ENCODE measurements at places on chromosomes 16 and 17.

GRCh38 chr16:52099382-52099781 lies 447.6 kb downstream of the TOX3 start:
- no peak for DNase-seq

DNA sequence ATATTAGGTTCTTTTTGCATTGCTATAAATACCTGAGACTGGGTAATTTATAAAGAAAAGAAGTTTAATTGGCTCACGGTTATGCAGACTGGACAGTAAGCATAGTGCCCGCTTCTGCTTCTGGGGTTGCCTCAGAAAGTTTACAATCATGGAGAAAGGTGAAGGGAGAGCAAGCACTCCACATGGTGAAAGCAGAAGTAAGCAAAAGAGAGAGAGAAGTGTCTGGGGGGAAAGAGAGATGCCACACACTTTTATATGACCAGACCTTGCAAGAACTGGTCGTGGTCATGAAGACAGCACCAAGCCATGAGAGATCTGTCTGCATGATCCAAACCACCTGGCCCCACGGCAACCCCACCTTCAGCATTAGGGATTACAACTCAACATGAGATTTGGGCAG lies 45.4 kb downstream of the KCNJ16 start:
- DNase-seq: no peak

GRCh38 chr17:15511142-15511541 lies 43.7 kb upstream of the CDRT4 start:
- DNase-seq: no peak

GRCh38 chr17:67514998-67515397 lies 137.9 kb downstream of the PITPNC1 start:
- DNase-seq: no peak

- DNase-seq: no peak
Observed at GRCh38 chr17:79077587-79077986, 3.0 kb downstream of the ENGASE start.

DNA sequence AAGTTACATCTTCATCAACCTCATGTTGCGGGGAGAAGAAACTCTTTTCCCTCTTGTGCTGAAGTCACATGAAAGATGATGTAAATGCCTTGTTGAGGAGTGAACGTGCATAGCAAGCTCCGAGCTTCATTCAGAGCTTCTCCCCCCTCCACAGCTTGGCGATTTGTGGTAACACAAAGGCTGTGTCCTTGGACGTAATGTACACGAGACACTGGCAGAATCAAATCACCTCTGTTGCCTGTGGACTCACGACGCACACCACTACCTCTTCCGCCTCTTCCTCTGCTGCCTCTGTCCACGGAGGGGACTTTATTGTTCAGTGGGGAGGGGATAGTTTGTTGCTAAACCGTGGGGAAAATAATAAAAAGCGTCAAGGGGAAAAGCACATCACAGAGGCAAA lies 54.9 kb upstream of the CHMP6 start:
- no peak for DNase-seq

DNA sequence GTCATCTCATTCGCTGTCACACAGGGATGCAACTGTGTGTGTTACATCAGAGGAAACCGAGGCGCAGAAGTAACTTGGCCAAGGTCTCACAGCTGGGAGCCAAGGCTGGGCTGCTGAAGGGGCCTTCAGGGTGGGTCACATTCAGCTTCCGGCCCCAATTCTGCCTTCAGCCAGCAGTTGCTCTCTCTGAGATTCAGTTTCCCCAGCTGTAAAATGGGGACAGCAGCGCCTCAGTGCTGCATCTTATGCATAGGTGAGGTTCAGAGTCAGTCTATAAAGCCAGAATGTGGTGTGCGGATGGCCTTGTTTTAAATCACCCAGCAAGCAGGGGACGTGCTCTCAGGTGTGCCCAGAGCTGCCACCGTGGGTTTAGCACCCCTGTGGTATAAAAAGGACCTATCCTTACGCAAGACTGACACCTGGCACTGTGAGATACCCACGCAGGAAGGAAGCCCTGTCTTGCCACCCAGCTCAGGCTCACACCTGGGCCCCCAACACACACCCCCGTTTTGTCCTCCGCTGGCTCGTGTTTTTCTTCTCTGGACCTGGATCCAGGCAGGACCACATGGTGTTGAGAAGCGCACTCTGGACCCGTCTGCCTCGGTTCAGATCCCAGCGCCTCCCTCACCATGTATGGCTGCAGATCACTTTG lies 94.6 kb upstream of the GSE1 start:
- DNase-seq: no peak

DNA sequence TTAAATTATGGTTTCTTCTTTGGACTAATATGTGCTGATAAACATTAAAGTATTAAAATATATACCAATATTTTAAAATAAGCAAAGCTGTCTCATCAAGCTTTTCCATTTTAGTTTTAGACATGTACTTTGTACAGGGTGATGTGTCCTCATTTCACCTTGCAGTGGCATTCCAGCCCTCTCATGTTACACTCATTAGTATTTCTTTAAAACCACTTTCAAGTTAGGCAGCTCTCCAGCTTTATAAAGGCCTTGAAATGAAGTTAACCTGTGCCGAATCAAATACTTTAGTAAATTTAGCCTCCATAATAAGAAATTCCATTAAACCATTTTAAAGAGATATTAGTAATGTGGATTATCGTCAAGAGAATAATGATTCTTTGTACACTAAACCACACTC lies 107.6 kb upstream of the HLF start:
- no peak for DNase-seq

DNA sequence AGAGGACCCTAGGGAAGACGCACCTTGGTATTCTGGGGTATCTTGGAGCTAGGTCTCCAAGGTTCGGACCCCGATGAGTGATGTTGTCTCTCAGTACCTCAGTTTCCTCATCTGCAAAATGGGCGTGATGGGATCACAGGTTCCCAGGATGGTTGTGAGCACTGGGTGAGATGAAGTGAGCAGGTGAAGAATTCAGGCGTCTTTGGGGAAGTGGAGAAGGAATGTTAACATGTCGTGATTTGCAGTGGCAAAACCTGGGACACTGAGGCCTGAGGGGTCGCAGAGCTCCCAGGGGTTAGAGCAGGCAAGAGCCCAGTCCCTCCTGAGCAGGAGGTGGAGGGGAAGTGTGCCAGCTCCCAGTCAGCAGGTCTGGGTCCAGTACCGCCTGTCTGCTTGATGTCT lies 215.1 kb upstream of the GSE1 start:
- no peak for DNase-seq

- no peak for DNase-seq
Observed at GRCh38 chr17:82173351-82174041, 39.1 kb downstream of the CCDC57 start.

- no peak for DNase-seq
Observed at GRCh38 chr16:85054948-85055492, 27.4 kb downstream of the KIAA0513 start.

DNA sequence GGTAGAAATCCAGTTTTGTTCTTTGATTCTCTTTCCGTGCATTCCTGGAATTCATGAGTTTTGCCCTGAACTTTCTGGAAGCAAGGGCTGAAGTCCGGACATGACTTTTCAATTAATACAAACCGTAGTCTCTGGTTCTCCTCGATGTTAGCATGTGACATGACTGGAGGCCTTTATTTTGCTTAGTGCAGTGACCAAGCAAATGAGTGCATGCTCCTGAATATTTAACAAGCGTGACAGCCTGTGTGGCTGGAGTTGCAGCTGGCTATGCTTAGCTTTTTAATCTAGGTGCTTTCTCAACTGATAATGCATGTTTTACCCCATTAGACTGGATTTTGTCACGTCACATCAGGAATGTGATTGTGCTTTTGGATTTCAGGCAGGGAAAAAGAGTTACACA lies 302.1 kb downstream of the MAP2K6 start:
- DNase-seq: no peak

All from stimulated activated CD4-positive, alpha-beta T cell treated with anti-CD3 and anti-CD28 coated beads, Interleukin-12 subunit alpha, Interleukin-12 subunit beta, amount 100 ng/mL, for 48 hours (primary cell).